GM06990 (cell line): ENCODE measurements at places on chromosomes 5 and 9.

GRCh38 chr5:14946815-14947620 lies 75.4 kb upstream of the ANKH start:
- DNase-seq = no peak

- no peak for DNase-seq
Observed at GRCh38 chr5:178306430-178307225, 74.0 kb upstream of the PHYKPL start.

DNA sequence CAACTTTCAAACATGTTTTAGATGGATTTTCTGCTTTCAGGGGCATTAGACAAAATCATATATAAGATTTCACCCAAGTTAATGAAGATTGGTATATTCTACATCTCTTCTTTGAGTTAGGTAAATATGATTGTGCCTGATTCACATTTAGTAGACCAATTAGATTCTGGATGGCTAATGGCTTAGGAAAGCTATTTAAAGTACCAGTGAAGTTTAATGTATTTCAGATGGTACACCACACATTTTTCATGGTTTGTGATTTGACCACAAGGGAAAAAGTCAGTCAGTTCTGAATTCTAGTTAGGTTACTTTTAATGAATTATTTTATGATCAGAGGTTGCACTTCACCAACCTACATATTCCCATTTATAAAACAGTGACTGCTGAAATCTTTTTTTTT lies 409.7 kb downstream of the ADGRV1 start:
- no peak for DNase-seq

GRCh38 chr5:67090593-67090992 lies 106.0 kb downstream of the CD180 start:
- no peak for DNase-seq

DNA sequence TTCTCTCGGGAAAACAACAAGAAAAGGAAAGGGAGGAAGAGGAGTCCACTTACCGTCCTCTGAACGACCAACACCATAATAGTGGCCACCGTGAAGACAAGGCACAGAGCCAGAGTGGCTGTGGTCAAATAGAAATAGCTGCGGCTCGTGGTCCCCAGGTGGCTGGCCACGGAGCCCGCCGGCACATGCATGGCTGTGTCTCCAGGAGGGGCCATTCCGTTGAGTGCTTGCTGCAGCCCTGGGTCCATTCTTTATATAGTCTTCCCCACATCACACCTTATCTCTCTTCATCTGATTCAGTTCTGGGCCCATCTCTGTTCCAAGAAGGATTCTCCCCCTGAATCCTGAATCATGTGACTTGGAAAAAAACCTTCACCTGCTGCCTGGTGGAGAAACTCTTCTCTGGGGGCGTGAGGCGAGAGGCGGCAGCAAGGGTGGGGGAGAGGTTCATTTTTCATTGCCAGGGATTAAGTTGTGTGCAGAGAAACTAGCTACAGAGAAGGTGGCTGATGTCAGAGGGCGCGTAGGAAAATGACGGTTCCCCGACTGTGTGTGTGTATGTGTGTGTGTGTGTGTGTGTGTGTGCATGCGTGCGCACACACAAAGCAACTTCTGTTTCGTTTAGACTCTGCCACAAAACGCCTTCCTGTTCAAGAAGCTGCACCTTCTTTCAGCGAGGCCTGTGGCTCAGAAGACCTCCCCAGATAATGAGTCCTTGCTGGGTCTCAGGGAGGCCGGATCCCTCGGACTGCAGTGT lies at the start of gene TNFSF8:
TNFSF8 (minus strand) TSS at position 536 of the 757 bp plus-strand sequence; CDS start at position 248, 288 bp downstream.
- no peak for DNase-seq

DNA sequence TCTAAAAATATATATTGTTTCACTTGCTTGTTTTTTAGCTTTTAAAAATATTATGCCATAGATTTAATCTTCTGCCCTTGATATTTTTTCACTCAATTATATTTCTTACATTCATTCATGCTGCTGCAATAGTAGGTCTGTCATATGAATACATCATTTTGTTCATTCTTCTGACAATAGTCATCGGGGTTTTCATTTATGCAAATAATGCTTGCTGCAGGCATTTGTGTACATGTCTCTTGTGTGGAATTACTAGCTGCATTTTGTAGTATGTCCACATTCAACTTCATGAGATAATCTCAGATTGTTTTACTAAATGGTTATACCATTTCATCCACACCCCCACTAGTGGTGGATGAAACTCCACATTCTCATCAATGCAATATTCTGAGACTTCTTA lies 5.3 kb upstream of the PLPP1 start:
- DNase-seq = no peak
